ENCODE measurements at places on chromosomes 4 and X.

DNA sequence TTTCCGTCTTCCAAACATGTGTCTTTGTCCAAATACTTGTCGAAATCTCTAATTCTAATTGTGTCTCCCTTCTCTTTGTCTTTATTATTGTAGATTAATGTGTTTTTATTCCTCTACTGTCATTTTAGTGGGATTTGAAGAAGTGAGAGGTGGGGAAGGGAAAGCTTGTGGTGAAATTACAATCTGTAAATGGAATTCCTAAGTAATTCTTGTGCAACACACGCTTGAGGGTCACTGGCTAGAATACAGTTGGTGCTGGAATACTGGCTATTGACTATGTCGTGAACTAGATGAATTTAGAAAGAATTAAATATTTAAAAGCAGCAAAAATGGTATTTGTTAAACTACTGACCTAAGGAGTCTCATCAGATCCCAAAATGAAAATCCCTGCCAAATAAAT lies 10.7 kb upstream of the FNIP2 start:
- no peaks in the 10 kb centered on the region for H3K36me3 ChIP-seq
- H3K27me3 ChIP-seq = no peaks in the 10 kb centered on the region
- H3K4me3 ChIP-seq = no peak overlapping the region
- H3K4me1 ChIP-seq = no peaks in the 10 kb centered on the region
- H3K27ac ChIP-seq = no peak overlapping the region
- no peak for DNase-seq

DNA sequence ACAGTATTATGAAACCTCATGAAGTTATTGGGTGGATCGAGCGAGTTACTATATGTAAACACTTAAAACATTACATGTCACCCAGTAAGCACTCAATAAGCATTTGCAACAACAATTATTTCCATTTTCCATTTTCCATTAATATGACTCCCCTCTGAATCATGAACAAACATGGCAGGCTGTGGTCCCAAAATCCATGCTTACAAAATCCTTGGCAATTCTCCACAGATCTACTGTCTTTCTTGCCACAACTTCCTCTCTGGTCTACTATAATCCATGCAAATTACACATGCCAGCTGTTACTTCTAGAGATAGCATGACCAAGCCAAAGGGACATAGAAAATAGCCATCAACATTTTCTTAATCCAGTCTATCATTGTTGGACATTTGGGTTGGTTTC lies 22.0 kb downstream of the ASB11 start:
- no peak overlapping the region for H3K27ac ChIP-seq
- H3K4me3 ChIP-seq = no peak overlapping the region
- no peak for DNase-seq
- peaks cover 5% of the 10 kb centered on the region for H3K27me3 ChIP-seq

- no peak overlapping the region for H3K27ac ChIP-seq
- DNase-seq = no peak
- no peaks in the 10 kb centered on the region for H3K4me1 ChIP-seq
- H3K27me3 ChIP-seq = no peaks in the 10 kb centered on the region
Measured at GRCh38 chrX:13043138-13043537, 1.3 kb downstream of the FAM9C start.

- H3K27me3 ChIP-seq = no peaks in the 10 kb centered on the region
- H3K4me3 ChIP-seq = no peak overlapping the region
- no peaks in the 10 kb centered on the region for H3K36me3 ChIP-seq
- no peak for DNase-seq
Measured at GRCh38 chrX:75229774-75230173, 44.1 kb upstream of the UPRT start.

DNA sequence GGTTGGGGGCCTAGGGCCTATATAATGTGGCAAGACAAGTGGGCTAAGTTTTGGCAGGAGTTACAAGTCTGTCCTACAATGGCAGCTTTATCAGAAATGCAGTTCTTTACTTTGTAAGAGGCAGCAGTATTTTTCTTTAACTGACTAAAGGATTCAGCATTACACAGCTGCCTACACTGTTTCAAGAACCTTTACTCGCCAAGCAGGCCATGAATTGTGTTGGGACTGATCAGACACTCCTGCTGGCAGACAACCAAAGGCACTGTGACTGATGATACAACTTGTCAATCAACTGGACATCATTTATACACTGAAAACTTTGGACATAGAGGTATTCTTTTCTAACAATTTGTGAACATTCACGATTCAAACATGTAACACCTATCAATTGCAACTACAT lies 4.3 kb downstream of the MORC4 start:
- H3K27ac ChIP-seq = no peak overlapping the region
- H3K4me1 ChIP-seq = no peaks in the 10 kb centered on the region
- no peak for DNase-seq
- H3K36me3 ChIP-seq = peaks cover 9% of the 10 kb centered on the region
- H3K27me3 ChIP-seq = no peaks in the 10 kb centered on the region

- no peak overlapping the region for H3K4me3 ChIP-seq
- DNase-seq = no peak
- no peaks in the 10 kb centered on the region for H3K36me3 ChIP-seq
- no peaks in the 10 kb centered on the region for H3K27me3 ChIP-seq
Measured at GRCh38 chr4:125358453-125358852, 43.7 kb downstream of the FAT4 start.

- DNase-seq = no peak
Measured at GRCh38 chr4:31999848-32000247, 1279.7 kb downstream of the PCDH7 start.
